ENCODE measurements at places on chromosomes 7 and 10.

DNA sequence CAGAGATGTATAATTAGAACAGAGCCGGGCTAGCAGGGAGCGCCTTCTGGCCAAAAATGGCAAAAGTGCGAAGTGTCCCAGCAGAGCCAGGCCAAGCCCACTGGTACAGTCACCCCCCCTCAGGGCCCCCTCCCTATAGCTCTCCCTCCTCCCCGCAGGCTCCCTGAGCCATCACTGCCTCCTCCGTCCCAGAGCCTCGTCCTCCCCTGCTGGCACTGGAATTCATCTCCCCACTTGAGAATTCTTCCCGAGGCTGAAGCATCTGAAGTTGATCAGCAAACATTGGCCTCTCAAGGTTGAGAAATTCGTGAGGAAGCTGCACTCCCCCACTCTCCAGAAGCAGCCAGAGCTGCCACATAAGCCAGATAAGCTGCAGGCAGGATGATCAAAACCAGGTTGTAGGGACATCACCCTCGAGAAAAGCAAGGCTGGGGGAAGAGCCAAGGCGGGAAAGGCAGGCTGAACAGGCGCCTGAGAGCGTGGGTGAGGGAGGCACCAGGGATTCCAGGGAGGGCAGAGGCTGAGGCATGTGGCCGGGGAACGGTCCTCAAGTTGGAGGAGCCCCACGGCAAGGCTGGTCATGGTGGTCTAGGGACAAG lies 23.4 kb downstream of the CAMK2G start:
- no peak for DNase-seq

GRCh38 chr7:136953386-136953785 lies 84.9 kb downstream of the CHRM2 start:
- DNase-seq = no peak

DNA sequence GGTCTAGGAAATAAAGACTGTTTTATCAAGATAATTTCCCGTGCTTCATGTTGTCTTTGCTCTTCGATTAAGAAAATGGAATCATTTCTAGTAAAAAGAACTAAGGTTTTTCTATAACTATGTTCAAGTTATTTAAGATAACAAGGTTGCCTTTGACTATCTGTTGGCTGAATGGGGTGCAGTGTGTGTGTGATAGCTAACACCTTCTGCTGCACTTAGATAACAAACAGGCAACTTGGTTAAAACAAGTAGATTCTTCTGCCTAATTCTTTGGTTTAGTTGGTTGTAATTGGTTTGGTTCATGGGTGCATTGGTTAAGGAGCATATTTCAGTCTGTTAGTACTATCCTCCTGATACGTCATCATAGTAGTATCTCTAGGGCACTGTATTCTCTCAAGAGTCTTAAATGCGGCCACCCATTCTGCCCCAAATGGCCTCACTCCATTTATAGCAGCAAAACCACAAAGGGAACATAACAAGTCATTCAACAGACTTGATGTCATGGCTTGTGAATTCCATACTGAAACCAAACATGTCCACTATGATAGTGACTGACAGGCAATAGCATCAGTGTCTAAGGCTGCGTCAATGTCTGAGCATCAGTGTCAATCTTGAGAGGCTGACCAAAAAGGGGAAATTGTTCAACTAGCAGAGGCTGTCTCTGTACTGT lies 55.7 kb downstream of the CCDC3 start:
- no peak for DNase-seq

DNA sequence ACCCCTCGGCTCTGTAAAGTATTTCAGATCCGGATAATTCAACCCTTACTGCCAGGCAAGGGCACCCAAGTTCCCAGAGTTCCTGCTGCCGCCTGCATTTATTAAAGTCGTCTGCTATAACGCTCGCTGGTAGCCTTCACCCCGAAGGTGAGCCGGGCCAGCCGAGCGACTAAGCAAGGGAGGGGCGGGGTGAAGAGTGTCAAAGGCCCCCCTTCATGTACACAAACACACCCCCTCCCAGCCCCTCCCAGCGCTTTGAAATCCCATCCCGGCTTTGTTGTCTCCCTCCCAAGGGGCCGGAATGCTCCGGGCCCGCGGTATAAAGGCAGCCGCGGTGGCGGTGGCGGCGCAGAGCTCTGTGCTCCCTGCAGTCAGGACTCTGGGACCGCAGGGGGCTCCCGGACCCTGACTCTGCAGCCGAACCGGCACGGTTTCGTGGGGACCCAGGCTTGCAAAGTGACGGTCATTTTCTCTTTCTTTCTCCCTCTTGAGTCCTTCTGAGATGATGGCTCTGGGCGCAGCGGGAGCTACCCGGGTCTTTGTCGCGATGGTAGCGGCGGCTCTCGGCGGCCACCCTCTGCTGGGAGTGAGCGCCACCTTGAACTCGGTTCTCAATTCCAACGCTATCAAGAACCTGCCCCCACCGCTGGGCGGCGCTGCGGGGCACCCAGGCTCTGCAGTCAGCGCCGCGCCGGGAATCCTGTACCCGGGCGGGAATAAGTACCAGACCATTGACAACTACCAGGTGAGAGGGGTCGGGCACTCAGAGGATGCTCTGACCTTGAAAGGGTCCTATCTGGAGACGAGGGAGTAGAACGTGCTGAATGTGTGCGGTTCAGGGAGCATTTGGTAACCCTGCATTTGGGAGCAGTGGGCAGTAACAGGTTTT lies at the start of gene DKK1:
TSS of gene DKK1 (plus strand) at position 349 of the 889 bp plus-strand sequence. CDS start at position 503, 154 bp downstream.
- no peak for DNase-seq

- DNase-seq = no peak
Observed at GRCh38 chr7:130733931-130734814, at the start of gene KLF14. KLF14 (minus strand) TSS chr7:130734207; CDS start chr7:130734033, 174 bp downstream.

Data from activated CD4-positive, CD25-positive, alpha-beta regulatory T cell treated with anti-CD3 and anti-CD28 coated beads, Interleukin-2, amount 50 U/mL, for 16 hours (primary cell).